Activated naive CD4-positive, alpha-beta T cell treated with anti-CD3 and anti-CD28 coated beads, Interleukin-2, amount 50 U/mL, for 16 hours (primary cell): ENCODE measurements at places on chromosomes 16 and 17.

DNA sequence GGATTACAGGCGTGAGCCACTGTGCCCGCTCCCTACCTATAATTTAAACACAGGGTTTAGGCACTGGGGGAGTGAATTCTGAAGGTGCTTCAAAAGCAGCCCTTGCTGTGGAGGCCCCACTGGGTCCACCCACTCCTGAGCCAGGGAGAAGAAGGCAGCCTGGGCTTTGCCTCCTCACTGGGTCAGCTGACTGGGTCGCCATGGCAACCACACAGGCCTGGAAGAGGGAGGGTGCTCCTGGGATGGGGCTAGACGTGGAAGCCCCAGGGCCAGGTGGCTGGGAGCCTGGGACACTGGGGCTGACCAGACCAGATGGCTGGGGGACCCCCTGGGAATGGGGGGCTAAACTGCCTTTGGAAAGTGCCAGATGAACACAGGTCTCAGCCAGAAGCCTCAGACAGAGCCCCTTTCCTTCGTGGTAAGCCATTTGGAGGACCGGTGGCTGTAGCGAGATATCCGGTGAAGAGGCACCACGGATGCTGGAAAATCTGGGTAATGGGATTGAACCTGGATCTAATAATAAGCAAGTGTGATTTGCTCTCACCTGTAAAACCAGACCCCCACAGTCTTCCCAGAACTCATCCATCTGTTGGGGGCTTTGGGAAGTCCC is 32.9 kb downstream of the TRARG1 start:
- DNase-seq, result no peak

DNA sequence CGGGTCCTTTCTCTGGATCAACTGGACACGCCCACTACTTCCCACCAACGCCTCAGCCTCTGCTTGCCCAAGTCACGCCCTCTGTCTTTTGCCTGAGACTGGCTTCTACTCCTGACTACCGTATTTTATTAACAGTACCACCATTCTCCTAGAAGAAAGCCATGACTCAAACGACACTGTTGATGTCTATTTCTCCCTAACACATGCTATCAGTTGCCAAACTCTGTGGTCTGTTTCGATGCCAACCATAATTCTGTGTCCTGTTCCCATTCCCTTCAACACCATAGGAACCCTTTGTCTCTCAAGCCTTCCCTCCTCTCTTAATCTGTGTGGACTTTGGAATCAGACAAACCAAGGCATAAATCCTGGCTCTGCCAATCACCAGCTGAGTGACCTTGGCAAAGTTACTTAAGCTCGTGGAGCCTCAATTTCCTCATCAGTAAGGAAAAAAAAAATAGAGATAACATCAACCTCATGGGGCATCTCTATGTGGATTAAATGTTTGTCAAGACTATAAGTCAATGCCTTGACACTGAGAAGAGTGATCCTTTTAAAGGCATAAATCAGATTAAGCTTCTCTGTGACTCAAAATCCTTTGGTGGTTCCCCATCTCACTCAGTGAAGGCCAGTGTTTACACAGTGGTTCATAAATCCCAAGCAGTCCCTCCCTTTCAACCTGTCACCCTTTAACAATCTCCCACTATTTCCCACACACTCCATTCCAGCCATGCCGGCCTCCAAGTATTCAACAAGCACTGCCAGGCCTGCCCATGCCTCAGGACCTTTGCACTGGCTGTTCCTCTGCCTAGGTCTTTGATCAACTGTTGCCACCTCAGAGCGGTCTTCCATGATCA is 45.6 kb downstream of the ERN1 start:
- DNase-seq, result no peak

GRCh38 chr17:2656283-2656682 is 55.3 kb downstream of the CLUH start:
- no peak for DNase-seq

DNA sequence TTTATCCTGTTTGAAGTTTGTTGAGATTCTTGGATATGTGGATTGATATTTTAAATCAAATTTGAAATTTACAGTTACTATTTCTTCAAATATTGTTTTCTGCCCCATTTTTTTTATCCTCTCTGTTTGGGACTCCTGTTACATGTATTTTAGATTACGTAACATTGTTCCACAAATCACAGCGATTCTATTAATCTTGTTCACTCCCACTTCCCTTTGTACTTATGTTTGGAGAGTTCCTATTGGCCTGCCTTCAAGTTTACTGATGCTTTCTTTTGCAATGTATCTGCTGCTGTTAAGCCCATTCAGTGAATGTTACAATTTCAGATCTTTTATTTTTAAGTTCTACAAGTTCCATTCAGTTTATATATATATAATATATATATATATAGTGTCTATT is 288.3 kb upstream of the TNRC6C start:
- DNase-seq, result no peak

GRCh38 chr16:24246911-24247607 is 9.1 kb upstream of the CACNG3 start:
- DNase-seq, result no peak

DNA sequence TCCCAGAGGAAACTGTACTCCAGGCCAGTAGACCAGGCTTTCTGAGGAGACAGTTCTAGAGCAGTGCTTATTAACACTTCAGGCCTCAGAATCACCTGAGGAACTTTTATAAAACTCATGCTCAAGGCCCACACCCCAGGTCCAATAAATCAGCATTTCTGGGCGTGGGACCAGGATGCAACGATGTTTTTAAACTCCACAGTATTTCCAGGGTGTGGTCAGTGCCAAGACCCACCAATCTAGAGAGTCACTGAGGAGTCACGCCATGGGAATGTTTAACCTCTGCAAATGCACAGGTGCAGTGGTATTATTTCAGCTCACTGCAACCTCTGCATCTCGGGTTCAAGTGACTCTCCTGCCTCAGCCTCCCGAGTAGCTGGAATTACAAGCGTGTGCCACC is 3.9 kb upstream of the TRPV1 start:
- no peak for DNase-seq

DNA sequence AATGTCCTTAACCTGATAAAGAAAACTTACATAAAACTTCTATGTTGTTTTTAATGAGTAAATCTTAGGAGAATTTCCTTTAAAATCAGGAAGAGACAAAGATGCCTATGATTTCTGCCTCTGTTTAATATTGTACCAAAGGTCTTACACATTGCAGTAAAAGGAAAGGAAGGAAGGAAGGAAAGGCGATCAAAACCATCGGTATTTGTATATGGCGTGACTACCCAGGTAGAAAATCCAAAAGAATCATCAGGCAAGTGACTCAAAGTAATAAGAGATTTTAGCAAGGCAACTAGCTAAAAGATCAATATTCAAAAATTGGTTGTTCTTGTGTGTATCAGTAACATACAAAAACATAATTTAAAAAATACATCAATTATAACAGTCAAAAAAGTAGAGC is 3.5 kb downstream of the ICAM2 start:
- DNase-seq, result no peak

- DNase-seq, result no peak
Measured at GRCh38 chr17:422196-422930, 69.8 kb upstream of the RPH3AL start.

DNA sequence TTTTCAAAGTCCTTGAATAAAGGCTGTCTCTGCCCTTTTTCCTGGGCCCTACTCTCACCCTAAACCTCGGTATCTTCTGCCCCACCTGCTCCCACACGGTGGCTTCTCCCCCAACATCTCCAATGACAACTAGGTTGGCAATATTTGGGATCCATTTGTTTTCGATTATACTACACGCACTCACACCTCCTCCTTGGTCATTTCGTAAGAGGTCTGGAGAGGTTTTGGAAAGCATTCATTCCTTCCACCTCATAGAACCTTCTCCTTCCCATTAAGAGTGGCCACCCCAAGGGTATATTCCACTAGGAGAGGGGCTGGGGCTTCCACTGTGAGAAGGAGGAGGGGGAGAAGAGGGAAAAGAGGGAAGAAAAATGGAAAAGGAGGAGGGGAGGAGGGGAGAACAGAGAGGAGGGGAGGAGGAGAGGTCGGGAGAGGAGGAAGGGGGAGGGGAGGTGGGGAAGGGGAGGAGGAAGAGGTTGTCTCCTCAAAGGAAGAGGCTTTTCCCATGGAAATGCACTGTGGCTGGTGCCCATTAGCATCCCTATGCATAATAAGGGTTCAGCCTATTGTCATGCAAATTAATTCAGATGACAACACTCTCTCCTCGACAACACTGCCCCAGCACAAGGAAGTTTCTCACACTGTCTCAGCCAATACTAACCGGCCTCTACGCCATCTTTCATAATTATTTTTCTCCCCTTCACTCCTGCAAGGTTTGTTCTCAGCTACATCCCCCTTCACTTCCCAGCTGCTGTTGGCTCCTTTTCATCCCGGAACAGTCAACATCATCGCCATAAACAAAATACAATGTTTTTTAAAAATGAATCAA is 30.0 kb downstream of the SOX9 start:
- no peak for DNase-seq

- peak; percentile 83 for DNase-seq
Measured at GRCh38 chr17:45147581-45148182, 593 bp upstream of the HEXIM1 start.

DNA sequence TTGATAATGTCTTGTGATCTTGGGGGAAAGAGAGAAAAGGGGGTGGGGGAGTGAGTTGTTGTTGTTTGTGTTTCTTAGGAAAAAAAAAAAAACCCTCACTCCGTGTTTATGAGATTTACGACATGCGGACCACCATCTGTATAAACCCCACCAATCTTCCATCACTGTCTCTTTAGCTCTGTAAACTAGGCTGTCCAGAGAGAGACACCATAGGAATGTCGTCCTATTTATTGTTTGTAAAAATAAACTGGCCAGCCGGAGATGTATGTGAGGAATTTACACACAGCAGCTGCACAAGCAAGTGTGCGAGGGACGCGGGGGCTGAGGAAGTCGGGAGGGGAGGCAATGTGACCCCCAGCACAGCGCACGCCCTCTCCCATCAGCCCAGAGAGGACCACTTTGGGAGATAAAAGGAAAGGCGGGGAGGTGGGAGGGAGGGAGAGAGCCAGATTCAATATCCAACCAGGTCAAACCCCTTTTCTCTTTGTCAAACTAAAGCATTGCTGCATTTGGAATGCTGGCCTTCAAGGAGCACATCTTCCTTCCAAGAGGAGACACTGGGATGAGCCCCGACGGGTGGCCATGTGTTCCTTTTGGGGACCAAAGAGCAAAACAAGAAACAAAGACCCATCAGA is 136.2 kb upstream of the SALL1 start:
- no peak for DNase-seq

DNA sequence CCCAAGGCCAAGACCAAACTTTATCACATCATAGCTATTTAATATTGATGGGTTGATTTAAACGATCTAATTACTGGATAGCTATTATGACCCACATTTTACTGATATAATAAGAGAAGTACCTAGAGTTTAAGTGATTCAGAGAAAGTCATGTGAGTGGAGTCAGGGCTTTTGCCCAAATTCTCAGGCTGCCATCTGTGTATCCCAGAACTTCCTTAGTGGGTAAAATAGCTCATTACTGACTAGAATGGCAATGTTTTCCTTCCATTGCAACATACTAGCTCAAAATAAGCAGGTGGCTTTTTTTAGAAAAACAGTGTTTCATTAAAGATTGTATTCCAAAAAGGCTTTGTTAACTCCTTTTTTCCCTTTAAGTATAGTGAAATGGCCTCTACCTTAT is 113.9 kb upstream of the MAF start:
- DNase-seq, result no peak

DNA sequence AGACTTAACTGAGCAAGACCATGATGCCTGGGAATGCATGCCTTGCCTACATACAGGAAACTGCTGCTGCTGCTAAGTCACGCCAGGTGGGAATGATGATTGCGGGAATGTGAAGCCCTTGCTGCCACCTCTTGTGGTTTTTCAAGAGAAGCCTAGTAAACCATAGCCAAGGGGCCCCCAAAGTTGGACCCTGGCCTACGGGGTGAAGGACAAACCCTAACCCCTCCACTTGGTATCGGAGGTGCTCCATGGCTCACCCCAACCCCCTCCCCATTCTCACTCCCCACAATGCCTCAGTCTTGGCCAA is 233.9 kb downstream of the ZNF423 start:
- DNase-seq, result no peak
